ENCODE measurements at places on chromosomes 13 and 19. TPM values are rescaled to one million over a fixed set of nuclear protein-coding genes. Genes with fewer than 3 reads are reported as not detected.

Gene ZNF223
- 8.1 TPM for total RNA-seq

Gene ZNF726
- total RNA-seq, result 0.16 TPM

Gene ZNF132
- total RNA-seq, result 10.4 TPM

Gene GFY
- total RNA-seq, result not detected

Gene ZNF616
- total RNA-seq, result 9.0 TPM

Gene ZNF66
- total RNA-seq, result 2.1 TPM

Gene ICAM4
- total RNA-seq, result 2.7 TPM

Gene FBN3
- not detected for total RNA-seq

Gene ZNF677
- 17.3 TPM for total RNA-seq

Gene LINGO3
- not detected for total RNA-seq

Gene PSPN
- total RNA-seq, result 0.60 TPM

Gene SLC1A5
- 78.7 TPM for total RNA-seq

Gene UFM1
- total RNA-seq, result 68.1 TPM

Gene CGB8
- total RNA-seq, result not detected

Gene SBSN
- 5.2 TPM for total RNA-seq

Gene ACER1
- total RNA-seq, result 0.09 TPM

Gene MTUS2
- total RNA-seq, result 0.17 TPM

Gene FUT6
- total RNA-seq, result 0.16 TPM

Gene ZSCAN1
- not detected for total RNA-seq

Gene ZNF440
- 6.3 TPM for total RNA-seq

Gene TNFRSF19
- 85.6 TPM for total RNA-seq

Gene GPC6
- total RNA-seq, result 144 TPM

Gene DCLK1
- total RNA-seq, result 2.8 TPM

Gene GNG8
- total RNA-seq, result not detected

Gene COPE
- 166 TPM for total RNA-seq

Gene ZNF226
- total RNA-seq, result 32.3 TPM

Gene SULT2B1
- total RNA-seq, result 0.16 TPM

Gene PDX1
- total RNA-seq, result not detected

Gene CGB5
- not detected for total RNA-seq

Gene ZNF470
- 5.8 TPM for total RNA-seq

Gene USF2
- 41.8 TPM for total RNA-seq

Gene GPR42
- total RNA-seq, result not detected

Gene LRG1
- not detected for total RNA-seq

Gene MYBPC2
- under 0.01 TPM for total RNA-seq

Gene CEACAM7
- not detected for total RNA-seq

Gene KIR3DL2
- total RNA-seq, result not detected

Gene SCAF1
- 9.0 TPM for total RNA-seq

Gene ZNF729
- total RNA-seq, result not detected
